Activated CD4-positive, alpha-beta T cell treated with anti-CD3 and anti-CD28 coated beads for 24 hours (primary cell): ENCODE measurements at places on chromosomes 11 and 22.
A peak's percentile ranks its signal among the peaks of the same experiment; 100 is the strongest.

GRCh38 chr11:20363500-20364340 is at the start of gene HTATIP2:
Gene HTATIP2, plus strand, starts transcription at chr11:20363714. Its CDS starts 524 bp downstream, at chr11:20364238.
- DNase-seq, result peak; percentile 61

- DNase-seq, result no peak
These were observed 1.1 kb downstream of the GLYAT start for GRCh38 chr11:58730507-58731089.

DNA sequence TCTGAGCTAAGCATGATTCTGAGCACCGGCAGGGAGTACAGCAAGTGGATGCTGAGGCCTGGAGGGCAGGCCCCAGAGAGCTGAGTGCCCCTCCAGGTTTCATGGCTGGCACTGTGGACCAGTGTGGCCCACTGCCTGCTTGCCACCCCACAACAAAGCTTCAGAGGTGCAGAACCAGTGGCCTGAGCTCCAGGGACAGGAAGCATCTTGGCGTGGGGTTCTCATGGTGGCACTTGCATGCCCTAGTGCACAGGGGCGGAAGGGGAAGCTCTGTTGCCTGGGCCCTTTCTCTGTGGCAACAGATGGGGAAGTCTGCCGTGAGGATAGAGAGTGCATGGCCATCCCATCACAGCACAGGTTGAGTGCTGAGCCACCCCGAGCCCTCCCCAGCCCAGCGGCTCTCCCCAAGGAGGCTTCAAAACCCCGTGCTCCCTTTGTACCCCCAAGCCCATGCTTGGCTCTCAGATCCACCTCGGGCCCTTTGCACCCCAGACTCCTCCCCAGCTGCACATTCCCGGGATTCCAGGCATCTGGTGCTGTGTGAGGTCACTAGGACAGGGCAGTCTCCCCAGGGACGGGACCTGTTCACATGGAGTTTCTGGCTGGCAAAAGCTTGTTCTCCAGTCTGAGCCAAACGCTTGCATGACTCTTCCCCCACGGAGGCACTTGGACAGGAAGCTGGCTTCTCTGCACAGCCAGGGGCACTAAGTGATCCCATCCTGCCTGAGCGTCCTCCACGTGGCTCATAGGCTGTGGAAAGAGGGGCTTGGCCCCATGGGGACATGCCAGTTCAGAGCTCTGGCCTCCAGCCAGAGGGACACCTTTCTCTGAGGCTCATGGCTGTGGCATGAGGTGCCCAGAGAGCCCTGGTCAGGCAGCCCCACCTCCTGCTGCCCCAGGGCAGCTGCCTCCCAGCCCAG is 4.2 kb downstream of the SLC25A1 start:
- DNase-seq, result no peak

GRCh38 chr22:19765477-19766239 is 5.1 kb downstream of the TBX1 start:
- no peak for DNase-seq

DNA sequence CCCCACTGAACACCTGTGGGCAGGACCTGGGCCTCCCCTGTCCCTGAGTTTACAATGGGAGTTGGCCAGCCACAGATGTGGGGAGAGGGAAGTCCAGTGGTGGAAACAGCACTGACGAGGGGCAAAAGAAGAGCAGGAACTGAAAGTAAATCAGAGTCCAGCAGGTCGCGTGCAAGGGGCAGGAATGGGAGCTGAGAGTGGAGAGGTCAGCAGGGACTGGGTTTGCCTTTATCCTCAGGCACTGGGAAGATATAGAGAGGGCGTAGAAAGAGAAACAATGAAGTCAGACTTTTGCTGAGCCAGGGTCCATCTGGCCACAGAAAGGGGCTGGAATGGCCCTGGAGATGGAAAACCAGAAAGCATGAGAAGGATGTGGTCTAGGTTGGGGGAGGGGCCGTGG is 8.5 kb downstream of the P2RY6 start:
- no peak for DNase-seq
